Vagina (tissue), 2 donors: ENCODE measurements at places on chromosomes 2 and 18. TPM values are rescaled to one million over a fixed set of nuclear protein-coding genes. Genes with fewer than 3 reads are reported as not detected.

Gene ACKR3
- 55.5 TPM for total RNA-seq

Gene PDE11A
- total RNA-seq = 0.25 TPM

Gene SMC6
- total RNA-seq = 33.6 TPM

Gene IL1R2
- 63.3 TPM for total RNA-seq

Gene LCLAT1
- total RNA-seq = 19.6 TPM

Gene BOLL
- total RNA-seq = not detected

Gene SLC9A4
- total RNA-seq = not detected

Gene CRYGD
- not detected for total RNA-seq

Gene ZNF892
- 2.7 TPM for total RNA-seq

Gene RHOB
- total RNA-seq = 1,771 TPM

Gene MC5R
- 0.74 TPM for total RNA-seq

Gene GPR45
- not detected for total RNA-seq

Gene RGPD5
- 40.0 TPM for total RNA-seq

Gene CCDC148
- total RNA-seq = not detected

GRCh38 chr2:64967601-64968000 is 21.6 kb upstream of the SLC1A4 start:
- no peak for DNase-seq

DNA sequence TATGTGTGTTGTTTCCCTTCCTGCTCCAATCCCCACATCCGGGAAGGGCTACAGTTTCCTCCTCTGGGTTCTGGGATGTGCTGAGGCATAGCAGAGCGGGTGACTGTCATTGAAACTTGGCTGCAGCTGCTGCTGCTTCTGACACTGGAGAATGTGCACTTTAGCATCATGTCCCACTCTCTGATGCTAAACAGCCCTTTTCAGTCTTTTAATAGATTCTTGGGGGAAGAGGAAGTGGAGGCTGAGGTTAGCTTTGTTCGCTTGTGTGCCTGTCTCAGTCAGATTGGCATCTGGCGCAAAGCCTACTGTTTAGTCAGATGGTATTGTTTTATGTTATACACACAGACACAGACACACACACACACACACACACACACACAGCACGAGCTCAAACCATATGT is 136.5 kb upstream of the RND3 start:
- no peak for DNase-seq

- DNase-seq = no peak
These were observed 345.7 kb downstream of the DYSF start for GRCh38 chr2:71799013-71799575.

GRCh38 chr2:173869244-173870229 is 95.6 kb downstream of the SP3 start:
- DNase-seq = no peak

DNA sequence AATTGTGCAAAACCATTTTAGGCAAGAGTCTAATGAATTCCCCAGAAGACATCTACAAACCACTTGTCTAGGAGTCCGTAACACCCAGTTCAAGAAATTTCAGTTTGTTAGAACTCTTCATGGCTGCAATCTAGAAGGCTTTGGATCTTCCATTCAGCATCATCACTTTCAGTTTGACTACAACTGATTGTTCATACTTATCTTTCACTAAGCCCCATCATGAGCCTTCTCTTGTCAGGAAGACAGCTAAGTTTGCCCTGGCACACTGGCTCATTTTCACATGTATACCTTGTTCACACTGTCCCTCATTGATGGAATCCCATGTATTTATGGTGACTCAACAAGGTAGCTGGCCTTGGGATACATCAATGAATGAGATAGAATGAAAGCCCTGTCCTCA is 898.4 kb upstream of the CELF4 start:
- no peak for DNase-seq

GRCh38 chr2:177460973-177461585 is 68.5 kb downstream of the AGPS start:
- DNase-seq = no peak

- no peak for DNase-seq
These were observed 553.3 kb upstream of the TNP1 start for GRCh38 chr2:217413193-217413592.

DNA sequence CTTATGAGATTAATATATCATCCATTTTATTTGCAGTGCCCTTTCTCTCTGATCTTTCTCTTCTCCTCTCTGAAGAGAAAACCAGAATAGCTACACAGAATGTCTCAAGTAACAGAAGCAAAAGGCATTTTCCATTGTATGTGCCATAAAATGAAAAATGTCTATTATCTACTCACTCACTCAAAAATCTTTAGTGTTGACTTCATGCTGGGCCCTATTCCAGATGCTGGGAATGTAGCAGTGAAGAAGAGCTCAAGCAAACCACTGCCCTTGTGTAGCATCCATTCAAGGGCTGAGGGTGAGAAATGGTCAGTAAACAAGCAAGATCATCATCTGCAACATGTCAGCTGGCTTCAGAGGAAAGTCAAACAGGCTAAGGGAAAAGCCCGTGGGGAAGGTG is 427.7 kb downstream of the METTL4 start:
- DNase-seq = no peak

GRCh38 chr2:28901202-28901601 is 6.7 kb downstream of the WDR43 start:
- no peak for DNase-seq

GRCh38 chr2:118832071-118832790 is 15.2 kb downstream of the EN1 start:
- no peak for DNase-seq

DNA sequence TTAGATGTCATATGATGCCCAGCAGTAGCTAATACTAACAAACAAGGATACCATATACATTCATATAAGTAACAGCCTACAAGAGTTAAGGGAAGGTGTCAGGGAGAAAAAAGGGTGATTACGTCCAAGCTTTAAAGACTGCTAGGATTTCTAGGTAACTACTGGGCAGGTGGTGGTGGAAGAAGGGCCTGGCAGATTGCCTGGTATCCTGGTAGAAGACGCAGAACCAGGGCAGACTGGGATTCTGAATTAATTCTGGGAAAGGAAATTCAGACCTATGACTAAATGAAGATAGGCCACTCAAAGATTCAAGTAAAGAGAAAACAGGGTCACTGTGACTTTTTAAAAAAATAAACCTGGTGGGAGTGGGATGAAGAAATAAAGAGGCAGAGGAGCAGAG is 31.9 kb downstream of the NDUFA10 start:
- no peak for DNase-seq

- no peak for DNase-seq
These were observed 273.0 kb downstream of the PDE11A start for GRCh38 chr2:177799531-177799930.

DNA sequence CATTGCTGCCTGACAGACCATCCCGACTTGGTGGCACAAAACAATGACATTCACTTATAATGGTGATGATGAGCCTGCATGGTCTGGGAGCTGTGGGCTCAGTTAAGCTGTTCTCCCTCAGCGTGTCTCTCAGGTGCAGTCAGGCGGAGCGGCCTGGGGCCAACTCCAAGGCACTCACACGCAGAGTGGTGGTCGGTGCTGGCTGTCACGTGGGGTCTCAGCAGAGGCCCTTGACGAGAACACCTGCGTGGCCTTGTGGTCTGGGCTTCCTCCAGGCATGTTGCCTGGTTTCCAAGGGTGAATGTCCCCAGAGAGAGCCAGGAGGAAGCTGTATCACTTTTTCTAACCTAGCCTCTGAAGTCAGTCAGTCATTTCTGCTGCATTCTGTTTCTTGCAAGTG is 29.8 kb downstream of the ARMC9 start:
- no peak for DNase-seq

GRCh38 chr2:28516430-28516829 is 20.6 kb downstream of the PLB1 start:
- no peak for DNase-seq

DNA sequence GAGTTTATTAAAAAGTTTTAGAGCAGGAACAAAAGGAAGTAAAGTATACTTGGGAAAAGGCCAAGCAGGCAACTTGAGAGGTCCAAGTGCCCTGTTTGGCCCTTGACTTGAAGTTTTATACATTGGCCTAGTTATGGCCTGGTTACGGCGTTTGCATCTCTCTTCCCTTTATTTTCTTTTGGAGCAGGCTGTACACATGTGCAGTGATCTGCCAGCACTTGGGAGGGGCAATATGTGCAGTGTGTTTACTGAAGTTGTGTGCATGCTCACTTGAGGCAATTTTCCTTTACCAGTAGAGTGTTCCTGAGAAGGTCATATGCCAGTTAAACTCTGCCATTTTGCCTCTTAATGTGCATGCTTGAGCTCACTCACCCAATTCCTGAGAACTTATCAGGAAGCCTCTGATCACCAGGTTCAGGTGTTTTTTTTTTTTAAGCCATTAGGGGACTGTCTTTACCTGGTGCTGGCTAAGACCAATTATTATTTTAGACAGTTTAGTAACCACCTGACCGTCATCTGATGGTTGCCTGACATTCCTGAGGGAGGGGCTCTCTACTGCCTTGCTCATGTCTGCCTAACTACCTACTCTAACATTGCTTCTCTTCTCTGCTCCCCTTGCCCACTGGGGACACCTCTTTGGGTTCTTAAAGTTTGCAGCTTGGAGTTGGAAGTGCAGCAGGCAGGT is 48.0 kb downstream of the SCN2A start:
- DNase-seq = no peak

GRCh38 chr2:24304098-24304497 is 56.2 kb downstream of the ITSN2 start:
- peak; percentile 94 for DNase-seq

DNA sequence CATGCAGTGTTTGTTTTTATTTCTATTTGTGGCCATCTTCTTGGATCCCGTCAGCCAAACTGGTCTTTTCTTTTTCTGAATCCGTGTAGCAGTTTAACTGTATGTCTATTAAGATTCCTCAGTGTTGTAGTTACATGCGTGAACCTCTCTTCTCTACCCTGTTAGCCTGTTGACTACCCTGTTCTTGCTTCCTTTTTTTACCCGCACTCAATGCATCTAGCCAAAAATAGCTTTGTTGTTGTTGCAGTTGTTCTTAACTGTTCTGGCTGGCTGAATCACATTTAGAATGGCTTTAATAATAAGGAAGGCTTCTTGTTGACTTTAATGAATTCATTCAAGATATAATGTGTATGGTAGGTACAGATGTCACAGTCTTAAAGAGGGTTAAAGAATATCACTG is 137.1 kb downstream of the LCLAT1 start:
- DNase-seq = no peak

- no peak for DNase-seq
These were observed 200.4 kb downstream of the AGPS start for GRCh38 chr2:177592945-177593344.

DNA sequence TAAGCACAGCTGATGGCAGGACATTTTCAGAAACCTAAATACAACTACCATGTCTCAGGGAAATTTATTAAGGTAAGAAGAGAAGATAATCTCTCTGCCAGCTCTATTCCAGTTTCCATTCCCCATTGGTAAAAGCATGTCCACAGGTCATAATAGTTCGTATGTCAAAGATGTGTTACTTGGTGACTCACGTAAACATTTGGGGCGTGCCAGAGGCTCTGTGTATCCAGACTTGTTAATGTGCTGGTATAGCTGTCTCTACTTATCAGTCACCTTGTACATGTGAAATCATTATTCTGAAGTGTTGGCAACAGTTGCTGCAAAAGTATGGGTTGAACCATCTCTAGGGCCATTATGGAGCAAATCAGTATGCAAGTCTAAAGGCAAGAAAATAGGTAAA is 1345.1 kb downstream of the SUCLG1 start:
- DNase-seq = no peak

DNA sequence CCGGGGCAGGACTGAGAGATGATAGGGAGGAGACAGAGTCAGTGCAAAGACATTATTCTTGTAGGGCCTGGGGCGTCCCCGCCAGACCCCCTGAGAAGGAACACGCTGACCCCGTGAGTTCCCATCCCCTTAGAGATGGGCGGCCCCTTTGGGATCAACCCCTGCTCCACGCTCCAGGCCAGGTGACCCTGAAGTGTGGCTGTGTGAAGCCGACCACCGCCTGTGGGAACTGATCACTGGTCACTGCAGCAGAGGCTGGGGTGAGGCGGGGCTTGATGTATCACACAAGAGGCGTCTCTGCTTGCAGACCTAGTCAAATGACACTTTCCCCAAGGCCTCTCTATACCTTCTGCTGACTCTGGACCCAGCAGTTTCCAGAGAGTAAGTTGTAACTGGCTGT is 157.4 kb upstream of the TWIST2 start:
- peak; percentile 80 for DNase-seq

DNA sequence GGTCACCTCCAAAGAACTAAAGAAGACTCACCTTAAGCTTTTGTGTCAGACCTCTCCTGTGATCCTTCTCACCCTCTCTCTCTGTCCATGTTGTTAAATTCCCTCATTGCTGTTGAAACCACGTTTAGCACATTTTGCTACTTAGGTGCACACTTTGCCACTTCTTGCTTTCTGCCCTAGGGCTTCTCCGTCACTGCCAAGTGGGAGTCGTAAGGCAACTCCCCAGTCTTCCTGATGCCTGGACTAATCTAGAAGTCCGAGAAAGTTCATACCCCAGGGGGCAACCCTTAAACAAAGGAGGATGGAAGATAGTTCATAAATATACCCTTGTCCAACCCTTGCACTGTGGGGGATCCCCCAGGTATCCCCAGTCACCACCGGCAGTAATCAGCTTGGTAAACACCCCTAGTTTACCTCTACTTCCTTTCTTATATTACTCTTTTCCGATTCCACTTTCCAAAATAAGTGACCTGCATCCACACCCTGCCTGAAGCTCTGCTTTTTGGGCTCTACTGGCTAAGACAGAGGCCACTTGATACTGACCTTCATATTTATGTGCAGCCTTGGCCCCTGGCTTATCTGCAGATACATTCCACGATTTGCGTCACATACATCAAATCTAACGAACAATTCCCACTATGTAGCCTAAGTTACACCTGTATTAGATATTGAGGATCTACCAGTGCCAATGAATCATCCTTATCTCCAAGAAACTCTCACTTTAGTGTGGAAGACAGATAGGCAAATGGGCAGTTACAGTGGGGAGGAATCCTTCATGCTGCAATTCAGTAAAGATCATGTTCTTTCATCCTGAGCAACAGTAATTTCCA is 776.2 kb downstream of the RNF144A start:
- DNase-seq = no peak

DNA sequence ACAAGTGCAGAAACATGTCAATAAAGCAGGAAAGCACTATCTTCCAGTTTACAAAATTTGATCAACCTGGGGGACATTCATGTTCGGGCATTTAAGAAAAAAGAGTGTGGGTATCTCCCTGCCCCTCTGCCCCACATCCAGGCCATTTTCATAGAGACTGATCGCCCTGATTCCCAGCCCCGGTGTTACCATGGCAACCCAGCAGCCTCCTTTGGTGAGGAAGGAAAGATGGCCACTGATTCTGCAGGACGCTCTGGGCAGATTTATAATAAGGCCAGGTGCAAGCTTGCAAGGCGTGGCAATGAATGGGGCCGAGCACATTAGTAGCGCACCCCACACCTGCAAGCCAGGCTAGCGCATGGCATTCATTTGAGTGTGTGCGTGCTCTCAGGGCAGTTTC is 36.7 kb upstream of the ARL4C start:
- DNase-seq = no peak

GRCh38 chr18:79799619-79800370 is 2.1 kb downstream of the KCNG2 start:
- no peak for DNase-seq

DNA sequence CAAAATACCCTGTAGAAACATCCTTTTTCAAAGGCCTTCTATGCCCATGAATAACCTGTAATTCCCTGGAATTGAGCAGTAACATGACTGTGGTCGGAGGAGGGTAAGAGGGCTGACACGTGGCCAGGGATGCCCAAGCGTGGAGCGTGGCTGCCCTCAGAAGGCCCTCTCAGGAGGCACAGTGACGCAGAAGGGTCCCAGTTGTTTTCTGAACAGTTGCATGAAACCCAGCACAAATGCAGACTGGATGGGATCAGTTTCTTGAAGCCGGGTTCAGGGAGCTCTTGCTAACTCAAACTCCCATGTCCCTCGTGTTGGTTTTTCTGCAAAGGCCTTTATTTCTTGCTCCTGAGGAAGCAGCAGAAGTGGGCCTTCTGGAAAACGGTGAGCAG is 237.0 kb downstream of the ALPK2 start:
- no peak for DNase-seq
